IMR-90 (cell line): ENCODE measurements at places on chromosomes 6 and 20. TPM values are rescaled to one million over a fixed set of nuclear protein-coding genes. Genes with fewer than 3 reads are reported as not detected.

The TNFAIP3 gene
- total RNA-seq = 4.4 and 5.0 TPM in 2 replicates

The GPLD1 gene
- total RNA-seq = 0.18 and 0.28 TPM in 2 replicates

The SLC16A10 gene
- 0.28 TPM in 1 of 2 replicates, not detected in the other for total RNA-seq

The MATN4 gene
- not detected in 2 replicates for total RNA-seq

The ARMC2 gene
- 0.56 and 0.72 TPM in 2 replicates for total RNA-seq

The SLC22A16 gene
- not detected in 2 replicates for total RNA-seq

The FAM217B gene
- total RNA-seq = 3.0 and 3.9 TPM in 2 replicates

The GABBR1 gene
- total RNA-seq = 5.9 and 6.9 TPM in 2 replicates

The RNGTT gene
- total RNA-seq = 21.7 and 42.8 TPM in 2 replicates

The LHFPL5 gene
- total RNA-seq = not detected in 2 replicates

The ECT2L gene
- not detected in 2 replicates for total RNA-seq
